ENCODE measurements at places on chromosomes 11 and 22. TPM values are rescaled to one million over a fixed set of nuclear protein-coding genes. Genes with fewer than 3 reads are reported as not detected.

Gene TEX54
- total RNA-seq, result not detected

Gene OR8D1
- not detected for total RNA-seq

Gene ZNRD2
- total RNA-seq, result 37.6 TPM

Gene HBB
- total RNA-seq, result not detected

Gene KDM4D
- total RNA-seq, result 0.39 TPM

Gene BTBD18
- not detected for total RNA-seq

Gene CELF1
- total RNA-seq, result 57.9 TPM

Gene TTC36
- 0.76 TPM for total RNA-seq

Gene KDELR3
- total RNA-seq, result 32.9 TPM

Gene GNAZ
- 0.38 TPM for total RNA-seq

Gene SCGB1A1
- not detected for total RNA-seq

Gene CASP5
- not detected for total RNA-seq

Gene HOATZ
- not detected for total RNA-seq

Gene OR10AG1
- total RNA-seq, result not detected

Gene OSM
- total RNA-seq, result not detected

Gene PSMC3
- 166 TPM for total RNA-seq

Gene PARVG
- total RNA-seq, result 0.25 TPM

Gene LBHD1
- total RNA-seq, result 1.5 TPM

Gene LUZP2
- not detected for total RNA-seq

Gene OR8B3
- not detected for total RNA-seq

Gene SLC22A12
- total RNA-seq, result not detected

Gene MYBPC3
- total RNA-seq, result not detected

Gene OR2D2
- 0.25 TPM for total RNA-seq

Measured in dermis microvascular lymphatic vessel endothelial cell (primary cell).